ENCODE measurements at places on chromosomes 7 and 10.
A peak's percentile ranks its signal among the peaks of the same experiment; 100 is the strongest.

DNA sequence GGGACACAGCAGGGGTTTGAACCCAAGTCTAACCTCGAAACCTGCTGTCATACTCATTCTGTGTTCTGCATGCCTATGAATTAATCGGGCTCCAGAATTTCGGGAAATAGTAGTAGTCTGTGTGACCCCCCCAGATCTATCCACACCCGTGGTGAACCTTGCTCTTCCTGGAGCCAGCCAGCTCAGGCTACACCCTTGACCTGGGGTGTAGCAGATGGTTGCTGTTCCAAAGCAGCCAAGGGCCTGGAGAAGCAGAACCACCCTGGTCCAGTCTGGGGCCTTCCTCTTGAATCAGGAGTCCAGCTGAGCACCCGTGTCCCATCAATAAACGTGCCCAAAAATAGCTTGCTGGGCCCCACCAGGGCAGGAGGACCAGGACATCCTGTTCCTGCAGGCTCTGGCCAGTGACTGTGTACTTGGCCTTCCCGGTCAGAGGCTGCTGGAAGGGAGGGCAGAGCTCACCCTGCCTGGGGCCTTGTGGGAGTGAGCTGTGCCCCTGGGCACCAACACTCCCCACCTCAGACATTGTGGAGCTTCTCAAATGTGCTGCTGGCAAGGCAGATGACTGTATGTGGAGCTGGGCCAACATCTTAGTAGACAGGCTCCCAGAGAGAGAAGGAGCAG, 101.2 kb upstream of the ZNF716 start:
- no peak for DNase-seq

- no peak for DNase-seq
Measured at GRCh38 chr7:19957664-19958063, 184.2 kb upstream of the TMEM196 start.

DNA sequence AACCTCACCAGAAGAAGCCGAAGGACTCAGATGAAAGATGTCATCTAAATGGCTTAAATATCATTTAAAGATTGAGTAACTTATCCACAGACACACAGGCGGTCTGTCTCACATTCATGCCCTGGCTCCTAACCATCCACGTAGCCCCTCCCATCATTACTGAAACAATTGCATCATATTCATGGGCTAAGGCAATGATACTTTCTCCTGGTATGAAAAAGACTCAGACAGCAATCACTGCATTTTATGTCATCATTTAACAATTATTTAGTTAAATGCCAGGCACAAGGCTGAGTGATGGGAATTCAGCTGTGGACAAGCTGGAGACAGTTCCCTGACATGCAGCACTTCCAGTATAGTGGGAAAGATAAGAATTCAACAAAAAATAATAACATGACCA, 11.2 kb upstream of the TECTB start:
- DNase-seq = no peak

- no peak for DNase-seq
Measured at GRCh38 chr7:17661982-17662585, 278.2 kb downstream of the SNX13 start.

DNA sequence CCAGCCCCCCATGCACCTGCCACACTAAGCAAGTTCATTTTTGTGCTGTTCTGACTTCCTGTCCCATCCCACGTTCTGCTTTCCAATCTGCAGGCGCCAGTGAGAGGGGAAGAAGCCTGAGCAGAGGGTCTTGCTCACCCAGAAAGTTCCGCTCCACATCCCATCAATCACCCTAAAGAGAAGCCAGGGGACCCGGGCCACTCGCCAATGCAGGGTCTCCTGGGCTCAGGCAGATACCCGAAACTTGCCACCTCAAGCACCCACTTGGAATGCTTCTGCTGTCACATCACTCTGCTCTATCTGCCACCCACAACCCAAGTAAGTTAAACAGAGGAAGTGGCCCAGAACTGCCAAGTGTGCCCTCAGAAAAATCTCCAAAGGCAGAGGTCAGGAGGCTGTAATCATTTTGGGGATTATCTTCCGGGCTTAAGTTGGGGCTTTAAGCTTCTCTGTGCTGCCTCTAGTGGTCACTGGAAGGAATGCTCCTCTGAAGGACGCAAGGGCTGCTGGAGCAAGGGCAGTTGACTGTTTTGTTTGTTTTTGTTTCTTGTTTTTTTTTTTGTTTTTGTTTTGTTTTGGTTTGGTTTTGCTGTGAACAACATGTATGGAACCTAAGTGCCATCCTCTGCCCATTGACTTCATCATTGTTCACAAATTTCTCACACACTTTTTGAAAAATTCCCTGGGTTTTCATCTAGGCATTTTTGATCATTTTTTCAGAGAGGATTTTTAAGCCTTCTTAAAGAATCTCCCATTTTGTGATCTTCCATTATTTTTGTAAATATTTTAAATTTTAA, 25.5 kb downstream of the PRR15 start:
- DNase-seq = peak; percentile 57

GRCh38 chr10:128540781-128541761, 414.8 kb upstream of the MKI67 start:
- DNase-seq = no peak

Data from GM10248 (cell line).